ENCODE measurements at places on chromosomes 11 and 22.

DNA sequence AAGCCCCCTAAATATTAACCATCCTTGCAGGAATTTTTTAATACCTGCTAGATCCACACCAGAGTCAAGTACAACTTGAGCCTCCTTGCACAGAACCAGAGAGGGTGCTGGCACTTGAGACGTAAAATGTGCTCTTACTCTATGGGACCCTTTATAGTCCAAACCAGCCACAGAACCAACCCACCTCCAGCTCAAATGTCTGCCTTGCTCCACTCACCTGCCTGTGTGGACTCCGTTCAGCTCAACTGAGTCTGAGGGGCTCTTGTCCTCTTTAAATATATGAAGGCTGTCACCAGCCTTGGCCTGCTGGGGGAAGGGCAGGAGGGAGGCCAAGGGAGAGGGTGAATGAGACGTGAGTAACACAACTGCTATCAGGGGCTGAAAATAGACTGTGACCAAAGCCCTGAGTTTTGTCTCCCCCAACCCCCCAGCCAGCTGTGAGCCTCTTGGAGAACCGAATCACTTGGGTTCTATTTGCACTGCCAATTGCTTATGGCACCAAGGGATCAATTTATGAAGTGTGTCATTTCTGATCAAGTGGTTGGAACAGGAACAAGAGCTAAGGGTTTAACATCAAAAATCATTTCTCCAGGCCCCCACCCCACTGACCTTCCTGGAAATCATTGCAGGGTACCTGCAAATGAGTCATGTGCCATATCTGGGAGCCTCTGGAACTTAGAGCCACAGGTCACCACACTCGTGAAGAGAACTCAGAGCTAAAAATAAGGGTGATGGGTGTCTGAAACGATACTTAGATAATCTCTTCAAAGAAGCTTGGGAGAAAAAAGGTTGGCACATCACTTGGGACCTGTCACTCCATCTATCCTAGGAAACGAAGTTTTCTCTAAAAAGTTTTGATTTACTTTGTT is at the start of gene CSRP3:
Gene CSRP3 (minus strand): TSS at position 247 of the 869 bp plus-strand sequence. CDS start 9,535 bp downstream, outside the sequence.
- no peak within 1 kb of the TSS for H3K27ac ChIP-seq
- H3K4me3 ChIP-seq, result no peak within 1 kb of the TSS
- no peaks in the 10 kb centered on the region for H3K36me3 ChIP-seq

DNA sequence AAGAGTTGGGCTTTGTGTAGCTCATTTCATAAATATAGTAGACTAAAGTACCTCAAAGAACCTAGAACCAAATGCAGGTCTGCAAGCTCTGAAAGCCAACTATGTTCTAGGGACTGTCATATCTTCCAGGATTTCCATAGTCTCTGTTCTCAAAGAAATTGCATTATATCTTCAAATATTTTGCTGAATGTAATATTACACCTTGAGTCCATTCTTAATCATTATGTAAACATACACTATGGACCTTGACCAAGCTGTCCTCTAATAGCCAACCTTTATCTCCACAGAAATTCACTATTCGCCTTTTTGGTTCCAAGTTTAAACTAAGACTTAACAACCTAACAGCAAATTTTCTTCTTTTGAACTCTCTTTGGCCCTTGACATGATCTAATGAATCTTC is 678.7 kb upstream of the ARHGAP42 start:
- DNase-seq, result no peak
- no peak overlapping the region for H3K27ac ChIP-seq
- H3K27me3 ChIP-seq, result no peaks in the 10 kb centered on the region
- H3K4me3 ChIP-seq, result no peak overlapping the region

GRCh38 chr22:18965526-18966421 is 29.7 kb upstream of the PRODH start:
- DNase-seq, result no peak
- no peak overlapping the region for H3K4me3 ChIP-seq
- H3K27ac ChIP-seq, result no peak overlapping the region
- H3K36me3 ChIP-seq, result no peaks in the 10 kb centered on the region

DNA sequence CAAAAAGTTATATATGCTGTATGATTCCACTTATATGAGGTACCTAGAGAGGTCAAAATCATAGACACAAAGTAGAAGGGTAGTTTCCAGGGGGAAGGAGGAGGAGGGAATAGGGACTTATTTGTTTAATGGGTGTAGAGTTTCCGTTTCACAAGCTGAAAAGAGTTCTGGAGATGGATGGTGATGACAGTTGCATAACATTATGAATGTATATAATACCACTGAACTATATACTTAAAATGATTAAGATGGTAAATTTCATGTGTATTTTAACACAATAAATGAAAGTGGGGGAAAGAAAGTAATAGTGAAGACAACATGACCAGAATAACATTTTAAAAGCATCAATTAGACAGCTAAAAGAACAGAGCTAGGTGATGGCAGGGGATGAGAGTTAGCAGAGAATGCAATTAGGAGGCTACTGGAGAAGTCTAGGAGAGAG is 51.2 kb downstream of the MRTFA start:
- no peak overlapping the region for H3K27ac ChIP-seq
- H3K4me3 ChIP-seq, result no peak overlapping the region
- H3K36me3 ChIP-seq, result no peaks in the 10 kb centered on the region
- H3K4me1 ChIP-seq, result no peaks in the 10 kb centered on the region
- H3K27me3 ChIP-seq, result no peaks in the 10 kb centered on the region

- no peaks in the 10 kb centered on the region for H3K27me3 ChIP-seq
- no peaks in the 10 kb centered on the region for H3K4me1 ChIP-seq
- no peak overlapping the region for H3K27ac ChIP-seq
- no peaks in the 10 kb centered on the region for H3K36me3 ChIP-seq
- no peak overlapping the region for H3K4me3 ChIP-seq
- DNase-seq, result no peak
These were observed 17.2 kb upstream of the SMCO4 start for GRCh38 chr11:93560199-93560932.

DNA sequence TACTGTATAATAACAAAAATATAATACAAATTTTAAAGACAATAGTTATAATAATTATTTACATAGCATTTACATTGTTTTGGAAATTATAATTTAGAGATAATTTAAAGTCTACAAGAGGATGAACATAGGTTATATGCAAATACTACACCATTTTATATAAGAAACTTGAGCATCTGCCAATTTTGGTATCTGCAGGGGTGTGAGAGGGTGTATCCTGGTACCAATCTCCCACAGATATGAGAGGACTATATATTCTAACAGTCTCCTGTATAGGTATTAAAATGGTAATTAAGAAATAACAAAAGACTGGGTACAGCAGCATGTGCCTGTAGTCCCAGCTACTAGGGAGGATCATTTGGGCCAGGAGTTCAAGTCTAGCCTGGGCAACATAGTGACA is 134.4 kb downstream of the APOL5 start:
- no peak for DNase-seq
- no peak overlapping the region for H3K4me3 ChIP-seq
- no peaks in the 10 kb centered on the region for H3K27me3 ChIP-seq
- no peak overlapping the region for H3K27ac ChIP-seq
- H3K36me3 ChIP-seq, result no peaks in the 10 kb centered on the region
